Stimulated activated CD8-positive, alpha-beta memory T cell treated with anti-CD3 and anti-CD28 coated beads, Interleukin-2, amount 100 ng/mL, for 1 hour (primary cell): ENCODE measurements at places on chromosomes 13 and 19.

DNA sequence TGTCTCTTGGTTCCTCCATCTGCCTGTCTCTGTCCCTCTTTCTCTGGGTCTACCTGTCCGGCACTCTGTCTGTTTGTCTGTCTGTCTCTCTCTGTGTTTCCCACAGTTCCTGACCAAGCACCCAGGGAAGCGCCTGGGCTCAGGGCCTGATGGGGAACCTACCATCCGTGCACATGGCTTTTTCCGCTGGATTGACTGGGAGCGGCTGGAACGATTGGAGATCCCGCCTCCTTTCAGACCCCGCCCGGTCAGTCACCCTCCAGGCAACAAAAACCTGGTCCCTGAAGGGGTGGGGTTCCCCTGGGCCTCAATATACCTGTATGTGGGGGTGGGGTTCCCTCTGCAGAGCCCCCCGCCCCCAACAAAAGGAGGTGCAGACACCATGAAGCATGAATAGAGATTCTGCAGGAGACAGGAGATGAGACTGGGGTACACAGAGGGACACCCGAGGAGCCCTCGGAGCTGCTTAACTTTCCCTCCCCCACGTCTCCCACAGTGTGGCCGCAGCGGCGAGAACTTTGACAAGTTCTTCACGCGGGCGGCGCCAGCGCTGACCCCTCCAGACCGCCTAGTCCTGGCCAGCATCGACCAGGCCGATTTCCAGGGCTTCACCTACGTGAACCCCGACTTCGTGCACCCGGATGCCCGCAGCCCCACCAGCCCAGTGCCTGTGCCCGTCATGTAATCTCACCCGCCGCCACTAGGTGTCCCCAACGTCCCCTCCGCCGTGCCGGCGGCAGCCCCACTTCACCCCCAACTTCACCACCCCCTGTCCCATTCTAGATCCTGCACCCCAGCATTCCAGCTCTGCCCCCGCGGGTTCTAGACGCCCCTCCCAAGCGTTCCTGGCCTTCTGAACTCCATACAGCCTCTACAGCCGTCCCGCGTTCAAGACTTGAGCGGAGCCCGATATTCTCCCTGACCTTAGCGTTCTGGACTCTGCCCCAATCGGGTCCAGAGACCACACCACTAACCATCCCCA, 2.6 kb upstream of the CACNG7 start:
- DNase-seq = peak; percentile 34

GRCh38 chr13:27926644-27927434, 7.0 kb downstream of the PDX1 start:
- DNase-seq = no peak

DNA sequence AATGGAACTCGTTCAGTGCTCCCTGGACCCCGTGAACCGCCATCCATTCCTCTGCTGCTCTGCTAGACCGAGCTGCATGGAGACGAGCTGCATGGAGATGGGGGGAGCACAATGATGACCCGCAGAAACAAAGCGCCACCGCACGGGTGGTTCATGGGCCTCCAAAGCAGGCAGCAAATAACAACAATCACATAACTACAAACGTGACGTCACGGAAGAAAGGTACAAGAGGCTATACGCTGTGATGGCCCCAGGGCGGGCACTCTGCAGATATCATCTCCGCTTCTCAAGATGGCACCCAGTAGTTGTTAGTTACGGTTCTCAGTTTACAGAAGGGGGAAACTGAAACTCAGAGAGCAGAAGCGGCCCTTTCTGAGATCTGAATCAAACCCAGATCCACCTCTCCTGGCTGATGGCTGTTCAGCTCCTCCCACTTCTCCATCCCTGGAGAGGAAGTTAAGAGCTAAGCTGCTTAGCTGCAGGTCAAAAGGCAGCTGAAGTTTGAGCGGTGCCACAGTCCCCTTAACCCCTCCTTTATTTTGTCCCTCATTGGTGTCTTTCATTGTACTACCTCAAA, 1.7 kb downstream of the ATP13A1 start:
- DNase-seq = no peak

- no peak for DNase-seq
Measured at GRCh38 chr13:35025314-35025713, 83.2 kb downstream of the NBEA start.

DNA sequence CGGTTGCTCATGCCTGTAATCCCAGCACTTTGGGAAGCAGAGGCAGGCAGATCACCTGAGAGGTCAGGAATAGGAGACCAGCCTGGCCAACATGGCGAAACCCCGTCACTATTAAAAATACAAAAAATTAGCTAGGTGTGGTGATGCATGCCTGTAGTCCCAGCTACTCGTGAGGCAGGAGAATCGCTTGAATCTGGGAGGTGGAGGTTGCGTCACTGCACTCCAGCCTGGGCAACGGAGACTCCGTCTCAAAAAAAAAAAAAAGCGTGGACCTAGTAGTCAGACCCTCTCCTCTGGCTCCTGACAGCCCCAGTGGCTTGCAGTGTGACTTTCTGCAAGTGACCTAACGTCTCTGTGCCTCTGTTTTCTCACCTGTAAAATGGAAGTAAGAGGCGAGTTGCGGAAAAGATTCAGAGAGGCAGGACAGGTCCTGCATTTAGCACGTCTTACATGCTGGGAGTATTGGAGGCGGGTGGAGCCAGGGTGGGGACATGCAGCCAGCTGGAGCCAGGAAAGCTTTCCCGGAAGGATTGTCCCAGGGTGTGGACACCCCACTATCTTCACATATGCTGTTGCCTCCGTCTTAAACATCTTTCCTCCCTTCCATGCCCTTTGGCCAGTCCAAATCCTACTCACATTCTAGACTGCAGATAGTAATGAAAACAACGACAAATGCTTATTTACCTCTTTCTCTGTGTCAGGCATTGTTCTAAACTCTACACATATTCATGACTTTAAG, 2.9 kb downstream of the TUBB4A start:
- no peak for DNase-seq

DNA sequence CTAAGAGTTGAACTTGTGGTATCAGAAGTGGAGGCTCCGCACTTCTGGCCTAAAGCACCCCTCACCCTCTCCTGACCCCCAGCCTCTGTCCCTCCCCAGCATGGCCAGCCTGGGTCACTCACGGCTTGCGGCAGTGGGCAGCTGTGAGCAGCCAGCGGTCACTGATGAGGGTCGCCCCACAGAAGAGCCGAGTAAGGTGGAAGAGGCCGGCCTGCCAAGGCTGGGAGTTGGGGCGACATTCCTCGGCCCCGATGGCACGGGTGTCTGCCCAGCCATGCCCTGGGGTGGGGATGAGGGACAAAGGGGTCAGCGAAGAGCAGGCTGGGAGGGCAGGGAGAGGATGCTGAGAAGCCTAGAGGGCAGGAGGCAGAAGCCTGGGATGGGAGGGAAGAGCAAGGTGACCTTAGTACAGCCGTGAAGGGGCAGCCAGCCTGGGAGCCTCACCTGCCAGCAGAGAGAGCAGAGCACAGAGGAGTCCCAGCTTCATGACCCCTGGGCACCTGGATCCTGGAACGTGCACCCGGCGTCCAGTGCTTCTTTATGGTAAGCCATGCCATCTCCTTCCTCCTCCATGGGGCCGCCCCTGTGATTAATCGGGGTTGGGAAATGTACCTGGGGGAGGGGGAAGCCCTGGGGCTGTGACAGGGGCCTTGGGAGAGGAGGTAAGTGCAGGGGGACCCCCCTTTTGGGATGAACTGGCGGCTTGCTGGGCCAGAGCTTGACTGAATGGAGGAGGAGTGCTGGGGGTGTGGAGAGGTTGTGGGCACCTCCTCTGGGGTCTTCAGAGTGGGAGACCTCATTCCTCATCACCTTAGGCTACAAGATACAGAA, 7.9 kb upstream of the KLK8 start:
- no peak for DNase-seq

GRCh38 chr13:32278426-32278825, 36.7 kb downstream of the ZAR1L start:
- no peak for DNase-seq

DNA sequence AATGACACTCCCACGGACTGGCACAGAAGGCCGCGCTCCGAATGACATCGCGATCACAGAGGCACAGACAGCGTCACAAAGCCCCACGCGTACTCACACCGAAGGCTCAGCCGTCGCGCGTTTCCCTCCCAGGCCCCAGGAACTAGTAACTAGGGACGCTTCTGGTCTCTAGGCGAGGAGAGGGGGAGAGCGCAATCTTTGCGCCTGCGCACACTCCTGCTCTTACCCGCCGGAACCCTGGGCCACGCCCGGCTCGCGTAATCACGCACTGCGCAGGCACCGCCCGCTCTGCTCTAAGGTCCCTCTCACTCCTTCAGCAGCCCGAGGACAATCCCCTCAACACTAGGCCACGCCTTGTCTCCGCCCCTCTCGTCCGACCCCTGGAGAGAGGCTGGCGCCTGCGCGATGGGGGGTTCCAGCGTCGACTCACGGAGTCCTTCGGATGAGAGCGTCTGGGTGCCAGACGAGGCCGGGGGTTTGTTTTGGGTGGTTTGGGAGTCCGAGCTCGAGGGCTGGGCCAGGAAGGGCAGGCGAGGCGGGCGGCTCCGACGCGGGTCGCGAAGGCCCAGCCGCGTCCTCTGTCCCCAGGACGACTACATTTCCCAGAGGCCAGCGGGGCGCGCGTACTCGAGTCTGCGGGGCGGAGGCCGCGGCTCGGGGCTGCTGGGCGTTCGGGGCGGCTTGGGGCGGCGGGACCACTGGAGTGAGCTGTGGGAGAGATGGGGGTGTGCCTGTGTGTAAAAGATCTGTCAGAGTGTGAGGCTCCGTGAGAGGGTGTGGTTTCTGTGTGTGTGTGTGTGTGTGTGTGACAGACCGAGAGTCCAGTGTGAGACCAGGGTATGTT, at the start of gene ZNF471:
Gene ZNF471 (plus strand): TSS at position 410 of the 844 bp plus-strand sequence. CDS start 3,717 bp downstream, outside the sequence.
- DNase-seq = peak; percentile 71

- DNase-seq = no peak
Measured at GRCh38 chr13:46855664-46856063, 41.2 kb downstream of the HTR2A start.

GRCh38 chr19:28363254-28363653, 849.7 kb downstream of the UQCRFS1 start:
- DNase-seq = no peak

DNA sequence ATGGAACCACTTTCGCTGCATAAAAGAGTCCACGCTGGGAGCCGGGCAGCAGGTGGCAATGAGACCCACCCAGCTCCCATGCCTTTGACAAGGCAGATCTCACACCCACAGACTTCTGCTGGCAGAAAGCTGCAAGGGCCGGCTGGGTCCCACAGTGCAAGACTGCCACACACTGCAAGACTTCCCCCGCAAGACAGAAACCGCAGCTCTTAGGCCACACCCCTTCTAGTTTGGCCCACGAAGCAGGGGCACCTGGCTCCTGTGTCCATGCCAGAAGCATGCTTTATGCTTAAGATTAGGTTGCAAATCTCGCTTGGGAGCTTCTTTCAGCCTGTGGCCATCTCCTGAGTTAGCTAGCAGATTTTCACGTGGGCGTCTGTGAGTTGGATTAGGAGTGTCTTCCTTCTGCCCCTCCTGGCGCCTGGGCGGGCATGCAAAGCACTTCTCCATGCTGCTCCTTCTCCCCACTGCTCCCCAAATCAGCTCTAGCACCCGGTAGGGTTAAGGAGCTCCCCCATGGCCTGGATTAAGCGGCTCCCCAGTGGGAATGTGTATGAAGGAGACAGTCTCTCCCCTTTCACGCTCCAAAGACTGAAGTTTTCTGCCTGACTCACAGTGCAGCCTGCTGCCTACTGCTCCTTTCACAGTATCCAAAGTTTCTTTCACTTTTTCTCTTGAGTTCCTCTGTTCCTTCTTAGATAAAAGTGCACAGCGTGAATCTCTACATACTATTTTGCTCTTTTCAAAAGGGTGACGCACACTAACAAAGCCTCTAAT, 17.7 kb downstream of the GPC6 start:
- no peak for DNase-seq

GRCh38 chr13:102688306-102688973, 6.4 kb downstream of the METTL21C start:
- DNase-seq = no peak

- DNase-seq = no peak
Measured at GRCh38 chr19:1069009-1069779, 2.2 kb downstream of the ARHGAP45 start.

GRCh38 chr19:5774921-5775320, 9.6 kb downstream of the PRR22 start:
- DNase-seq = no peak

- DNase-seq = no peak
Measured at GRCh38 chr13:26412263-26412662, 145.2 kb upstream of the WASF3 start.

- DNase-seq = no peak
Measured at GRCh38 chr13:72435251-72435650, 292.2 kb downstream of the MZT1 start.

- no peak for DNase-seq
Measured at GRCh38 chr13:36031490-36031889, 99.7 kb downstream of the DCLK1 start.

DNA sequence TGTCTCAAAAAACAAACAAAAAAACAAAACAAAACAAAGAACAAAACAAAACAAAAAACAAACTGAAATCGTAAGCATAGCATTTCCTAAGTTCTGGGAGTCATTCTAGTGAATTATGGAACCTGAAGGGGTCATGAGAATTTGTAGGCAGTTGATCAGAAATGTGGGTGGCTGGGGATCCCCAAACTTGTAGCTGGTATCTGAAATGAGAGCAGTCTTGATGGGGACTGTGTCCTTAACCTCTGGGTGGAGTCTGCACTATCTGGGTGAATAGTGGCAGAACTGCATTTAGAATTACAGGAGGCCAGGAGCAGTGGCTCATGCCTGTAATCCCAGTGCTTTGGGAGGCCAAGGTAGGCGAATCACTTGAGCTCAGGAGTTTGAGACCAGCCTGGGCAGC, 6.1 kb downstream of the CLEC4G start:
- no peak for DNase-seq

- no peak for DNase-seq
Measured at GRCh38 chr13:98994080-98994479, 16.2 kb upstream of the DOCK9 start.
